ENCODE measurements at places on chromosomes 7 and 10.

DNA sequence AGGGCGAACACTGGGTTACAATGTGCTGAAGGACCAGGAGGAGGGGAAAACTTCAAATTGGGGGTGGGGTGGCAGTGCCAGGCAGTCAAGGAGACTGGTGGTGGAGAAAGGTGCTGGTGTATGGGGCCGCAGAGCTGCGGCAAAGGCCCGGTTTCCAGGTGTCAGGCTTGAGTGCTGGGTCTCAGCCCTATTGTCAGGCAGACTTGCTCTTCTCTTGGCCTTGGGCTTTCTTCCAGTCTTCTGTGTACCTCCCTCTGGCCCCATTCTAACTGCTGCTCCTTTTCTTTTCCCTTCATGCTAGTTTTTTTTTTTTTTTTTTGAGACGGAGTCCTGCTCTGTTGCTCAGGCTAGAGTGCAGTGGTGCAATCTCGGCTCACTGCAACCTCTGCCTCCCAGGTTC, 51.0 kb downstream of the POLR3A start:
- DNase-seq, result no peak

GRCh38 chr10:634256-634655, 55.2 kb downstream of the DIP2C start:
- no peak for DNase-seq

GRCh38 chr10:97865488-97865887, 15.8 kb downstream of the GOLGA7B start:
- DNase-seq, result no peak

DNA sequence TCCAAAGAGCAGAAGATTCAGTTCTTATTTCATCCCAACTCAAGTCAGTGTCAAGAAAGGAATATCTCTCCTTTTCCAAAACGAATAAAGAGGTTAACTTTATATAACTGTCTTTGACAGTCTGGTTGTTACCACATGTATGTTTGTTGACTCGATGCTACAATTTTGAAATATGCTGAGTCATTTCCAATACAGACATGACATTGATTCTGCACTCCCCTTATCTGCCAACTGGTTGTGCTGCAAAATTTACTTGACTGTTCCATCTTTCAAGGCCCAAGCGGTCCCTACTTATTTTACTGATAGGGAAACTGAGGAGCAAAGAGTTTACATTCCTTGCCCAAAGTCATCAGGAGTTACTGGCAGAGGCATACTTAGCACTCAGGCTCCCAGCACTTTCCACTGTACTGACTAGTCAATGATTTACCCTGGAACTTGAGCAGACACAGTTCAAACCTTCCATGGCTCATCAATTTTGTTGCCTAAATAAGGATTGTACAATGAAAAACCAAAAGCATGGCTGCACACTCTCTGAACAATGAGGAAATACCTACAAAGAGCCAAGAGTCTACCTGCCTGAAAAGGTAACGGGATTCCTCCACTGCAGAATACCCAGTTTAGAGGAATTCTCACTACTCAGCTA, 52.8 kb downstream of the ABLIM1 start:
- DNase-seq, result no peak

DNA sequence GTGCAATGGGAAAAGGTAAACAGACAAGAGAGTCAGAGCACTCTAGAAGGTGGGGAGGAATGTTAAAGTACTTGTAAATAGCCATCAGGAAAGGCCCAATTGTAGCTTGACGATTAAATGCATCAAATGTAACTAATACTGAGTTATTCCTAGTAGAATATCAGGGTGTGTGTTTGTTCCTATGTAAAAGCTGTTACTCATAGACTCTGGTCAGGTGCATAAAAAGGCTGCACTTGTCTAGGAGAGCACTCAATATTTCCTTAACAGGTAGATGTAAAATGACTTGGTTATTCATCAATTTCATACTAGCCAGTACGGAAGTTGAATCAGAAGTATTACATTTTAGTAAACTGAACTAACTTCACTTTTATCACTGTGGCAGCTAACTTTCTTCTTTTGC, 179.7 kb upstream of the AGR3 start:
- DNase-seq, result no peak

- DNase-seq, result no peak
Observed at GRCh38 chr10:48714088-48714487, 29.4 kb downstream of the WDFY4 start.

- DNase-seq, result no peak
Observed at GRCh38 chr10:26969145-26969926, 108.6 kb upstream of the ABI1 start.

DNA sequence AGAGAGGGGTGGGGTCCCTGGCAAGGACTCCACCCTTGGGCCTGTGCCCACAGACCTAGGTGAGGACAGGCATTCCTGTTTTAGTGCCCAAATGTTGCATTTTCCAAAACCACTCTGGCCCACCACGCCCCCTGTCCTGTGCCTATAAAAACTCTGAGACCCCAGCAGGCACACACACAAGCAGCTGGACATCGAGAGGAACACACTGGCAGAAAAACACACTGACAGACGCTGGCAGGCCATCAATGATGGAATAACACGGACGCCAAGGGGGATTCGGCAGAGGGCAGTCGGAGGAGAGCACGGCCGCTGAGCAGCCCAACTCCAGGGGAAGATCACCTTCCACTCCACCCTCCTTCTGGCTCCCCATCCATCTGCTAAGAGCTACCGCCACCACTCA, 386.9 kb upstream of the AUTS2 start:
- DNase-seq, result no peak

- DNase-seq, result no peak
Observed at GRCh38 chr10:61301575-61301974, 151.6 kb downstream of the TMEM26 start.

DNA sequence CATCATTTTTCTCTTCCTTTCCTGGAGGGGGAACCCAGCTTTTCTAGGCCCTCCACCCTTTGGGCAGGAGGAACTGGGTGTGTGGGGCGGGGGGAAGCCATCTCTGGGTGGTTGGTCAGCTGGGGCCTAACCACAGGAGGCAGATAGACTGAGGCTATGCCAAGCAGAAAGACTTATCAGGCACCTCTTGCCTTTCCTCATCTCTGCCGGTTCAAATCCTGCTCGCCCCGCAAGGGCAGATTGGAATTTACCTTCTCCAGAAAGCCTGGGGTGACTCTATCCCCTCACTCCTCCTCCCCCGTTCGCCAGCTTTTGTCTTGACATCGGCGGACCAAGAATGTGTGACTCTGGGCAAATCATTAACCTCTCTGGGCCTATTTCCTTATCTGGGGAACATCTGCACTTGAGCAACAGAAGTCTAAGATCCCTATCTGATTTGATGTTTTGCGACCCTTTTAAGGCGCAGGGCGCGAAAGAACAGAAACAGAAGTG, 584 bp upstream of the GARS1 start:
- no peak for DNase-seq

- DNase-seq, result no peak
Observed at GRCh38 chr7:23100697-23101096, 4.9 kb upstream of the KLHL7 start.

DNA sequence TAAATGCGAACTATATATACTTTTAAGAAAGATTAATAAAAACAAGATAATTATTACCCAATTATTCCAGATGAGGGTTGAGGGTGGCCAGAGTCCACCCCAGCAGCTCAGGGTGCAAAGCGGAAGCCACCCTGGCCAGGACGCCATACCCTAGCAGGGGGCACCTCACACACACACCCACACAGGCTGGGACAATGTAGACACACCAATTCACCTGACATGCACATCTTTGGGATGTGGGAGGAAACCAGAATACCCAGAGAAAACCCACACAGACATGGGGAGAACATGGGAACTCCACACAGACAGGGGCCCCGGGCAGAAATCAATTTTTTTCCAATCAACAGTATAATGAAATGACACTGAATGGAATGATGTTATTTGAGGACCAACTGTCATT, 86.0 kb downstream of the RTKN2 start:
- DNase-seq, result no peak

DNA sequence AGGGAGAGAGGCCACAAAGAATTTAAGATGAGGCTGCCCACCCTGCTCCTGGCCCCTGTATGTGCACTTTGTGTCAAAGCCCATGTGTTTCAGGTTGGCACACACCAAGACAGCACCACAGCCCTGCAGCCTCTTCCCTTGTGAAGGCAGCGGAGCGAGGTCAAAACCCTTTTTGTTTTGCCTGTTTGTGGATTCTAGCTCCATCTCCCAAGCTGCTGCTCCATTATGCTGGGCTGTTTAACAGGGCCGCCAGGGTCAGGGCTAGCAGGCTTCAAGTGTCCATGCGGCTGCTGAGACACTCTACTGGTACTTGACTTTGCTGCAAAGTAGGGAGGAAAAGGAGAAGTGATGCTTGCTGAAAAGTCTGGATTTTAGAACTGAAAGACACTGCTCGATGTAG, 142.3 kb upstream of the EFCAB10 start:
- no peak for DNase-seq

GRCh38 chr7:4879396-4880081, 4.0 kb downstream of the RADIL start:
- no peak for DNase-seq

DNA sequence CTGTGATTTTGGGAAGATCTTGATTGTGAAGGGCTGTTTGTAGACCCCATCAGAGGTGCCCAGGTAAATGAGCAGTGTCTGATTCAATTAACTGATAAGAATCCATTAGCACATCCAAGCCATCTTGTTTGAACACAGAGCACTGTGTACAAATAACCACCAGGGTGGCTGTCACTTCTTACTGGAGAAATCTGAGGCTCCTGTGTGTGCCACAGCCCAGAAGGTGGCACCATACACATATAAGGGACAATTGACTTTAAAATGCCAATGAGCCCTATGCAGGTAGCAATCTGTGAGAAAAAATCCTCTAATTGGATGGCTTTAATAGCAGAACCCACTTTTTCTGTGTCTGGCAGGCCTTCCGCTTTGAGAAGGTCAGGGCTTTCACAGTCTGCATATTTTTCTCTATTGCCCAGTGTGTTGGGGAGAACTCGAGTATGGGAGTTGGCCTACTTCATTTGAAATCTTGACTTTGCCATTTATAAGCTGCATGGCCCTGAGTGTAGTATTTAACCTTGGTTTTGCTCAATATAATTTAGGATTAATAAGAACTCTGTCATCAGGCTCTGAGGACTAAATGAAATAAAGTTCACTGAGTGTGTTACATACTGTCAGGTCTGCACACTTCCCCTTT, 517.4 kb downstream of the CCSER2 start:
- DNase-seq, result no peak

- DNase-seq, result no peak
Observed at GRCh38 chr10:91115618-91116390, 104.7 kb upstream of the PCGF5 start.

DNA sequence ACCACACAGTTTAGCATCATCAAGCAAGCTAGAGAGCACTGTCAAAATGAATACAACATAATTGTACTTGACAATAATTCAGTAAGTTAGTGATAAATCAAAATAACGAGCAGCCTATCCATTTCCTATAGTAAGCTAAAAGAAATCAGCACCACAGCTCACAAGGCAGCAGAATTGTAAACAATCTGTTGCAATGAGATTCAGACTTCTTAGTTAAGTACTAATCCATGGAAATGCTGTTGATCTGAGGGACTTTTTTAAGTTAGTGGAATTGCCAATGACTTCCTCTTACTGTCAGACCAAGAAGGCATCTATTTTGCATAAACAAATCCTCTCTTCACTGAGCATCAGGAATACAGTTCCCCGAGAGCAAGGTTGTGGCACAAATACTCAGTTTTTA, 136.6 kb upstream of the CCDC6 start:
- DNase-seq, result no peak

GRCh38 chr10:63383141-63383540, 82.6 kb downstream of the JMJD1C start:
- no peak for DNase-seq

GRCh38 chr10:79179164-79179956, 110.6 kb downstream of the ZMIZ1 start:
- no peak for DNase-seq

- no peak for DNase-seq
Observed at GRCh38 chr7:152618427-152618826, 57.5 kb downstream of the XRCC2 start.

- DNase-seq, result peak; percentile 7
Observed at GRCh38 chr7:143490717-143491306, 13.1 kb downstream of the TAS2R41 start.

DNA sequence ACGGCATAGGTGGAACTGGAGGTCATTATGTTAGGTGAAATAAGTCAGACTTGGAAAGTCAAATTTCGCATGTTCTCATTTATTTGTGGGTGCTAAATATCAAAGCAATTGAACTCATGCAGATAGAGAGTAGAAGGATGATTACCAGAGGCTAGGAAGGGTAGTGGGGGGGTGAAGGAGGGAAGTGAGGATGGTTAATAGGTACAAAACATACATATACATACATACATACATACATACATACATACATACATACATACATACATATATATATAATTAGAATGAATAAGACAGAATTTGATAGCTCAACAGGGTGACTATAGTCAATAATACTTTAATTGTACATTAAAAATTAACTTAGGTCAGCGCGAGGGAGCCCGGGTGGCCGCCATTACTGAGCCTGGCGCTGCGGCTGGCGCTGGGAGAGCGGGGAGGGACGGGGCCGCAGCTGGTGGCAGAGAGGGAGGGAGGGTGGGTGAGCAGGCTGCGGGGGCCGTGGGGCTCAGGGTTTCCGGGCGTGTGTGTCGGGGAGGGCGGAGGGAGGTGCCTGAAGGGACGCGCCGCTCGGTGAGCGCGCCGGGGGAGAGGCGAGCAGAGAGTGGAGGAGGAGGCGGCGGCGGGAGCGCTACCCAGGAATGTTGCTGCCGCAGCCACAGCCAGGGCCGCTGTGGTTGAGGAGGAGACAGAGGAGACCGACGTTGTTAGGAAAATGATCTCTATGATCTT, 85.8 kb upstream of the EGFR start:
- DNase-seq, result no peak

- DNase-seq, result no peak
Observed at GRCh38 chr7:85111761-85112160, 75.1 kb downstream of the SEMA3D start.

GRCh38 chr7:156059369-156059768, 247.1 kb upstream of the SHH start:
- no peak for DNase-seq

DNA sequence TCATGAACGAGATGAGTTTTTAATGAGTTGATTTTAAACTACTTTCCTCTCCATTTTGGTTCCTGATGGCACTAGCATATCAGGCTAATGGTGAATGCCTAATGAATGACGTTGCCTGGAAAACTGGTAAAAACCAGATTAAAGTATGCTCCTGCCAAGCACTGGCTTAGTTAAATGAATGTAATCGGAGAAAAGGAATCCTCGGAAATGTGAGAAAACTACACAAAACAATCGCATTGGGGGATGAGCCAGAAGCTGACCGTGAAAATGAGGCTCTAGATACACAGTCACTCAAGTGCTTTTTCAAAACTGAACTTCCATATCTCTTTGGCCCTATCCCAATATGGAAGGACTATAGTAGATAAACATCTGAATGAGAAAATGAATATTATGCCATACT, 153.8 kb upstream of the COL1A2 start:
- DNase-seq, result no peak

- no peak for DNase-seq
Observed at GRCh38 chr7:85186083-85186520, 754 bp downstream of the SEMA3D start.

- DNase-seq, result no peak
Observed at GRCh38 chr10:125149036-125149679, 11.2 kb downstream of the CTBP2 start.

- DNase-seq, result peak; percentile 42
Observed at GRCh38 chr10:3803295-3803926, 18.4 kb upstream of the KLF6 start.

- DNase-seq, result no peak
Observed at GRCh38 chr7:42574685-42575084, 337.2 kb downstream of the C7orf25 start.

- DNase-seq, result no peak
Observed at GRCh38 chr10:103896225-103896624, 21.8 kb downstream of the STN1 start.

Measured in CD4-positive, alpha-beta T cell treated with Interleukin-1 beta for 1 hour (primary cell).